ENCODE measurements at places on chromosomes 13 and 19. TPM values are rescaled to one million over a fixed set of nuclear protein-coding genes. Genes with fewer than 3 reads are reported as not detected.

GRCh38 chr13:90793261-90793820, 554.1 kb upstream of the MIR17HG start:
- H3K4me3 ChIP-seq = no peak overlapping the region
- peak; percentile 81 for DNase-seq
- no peaks in the 10 kb centered on the region for H3K36me3 ChIP-seq
- H3K27me3 ChIP-seq = no peaks in the 10 kb centered on the region
- H3K4me1 ChIP-seq = no peaks in the 10 kb centered on the region

DNA sequence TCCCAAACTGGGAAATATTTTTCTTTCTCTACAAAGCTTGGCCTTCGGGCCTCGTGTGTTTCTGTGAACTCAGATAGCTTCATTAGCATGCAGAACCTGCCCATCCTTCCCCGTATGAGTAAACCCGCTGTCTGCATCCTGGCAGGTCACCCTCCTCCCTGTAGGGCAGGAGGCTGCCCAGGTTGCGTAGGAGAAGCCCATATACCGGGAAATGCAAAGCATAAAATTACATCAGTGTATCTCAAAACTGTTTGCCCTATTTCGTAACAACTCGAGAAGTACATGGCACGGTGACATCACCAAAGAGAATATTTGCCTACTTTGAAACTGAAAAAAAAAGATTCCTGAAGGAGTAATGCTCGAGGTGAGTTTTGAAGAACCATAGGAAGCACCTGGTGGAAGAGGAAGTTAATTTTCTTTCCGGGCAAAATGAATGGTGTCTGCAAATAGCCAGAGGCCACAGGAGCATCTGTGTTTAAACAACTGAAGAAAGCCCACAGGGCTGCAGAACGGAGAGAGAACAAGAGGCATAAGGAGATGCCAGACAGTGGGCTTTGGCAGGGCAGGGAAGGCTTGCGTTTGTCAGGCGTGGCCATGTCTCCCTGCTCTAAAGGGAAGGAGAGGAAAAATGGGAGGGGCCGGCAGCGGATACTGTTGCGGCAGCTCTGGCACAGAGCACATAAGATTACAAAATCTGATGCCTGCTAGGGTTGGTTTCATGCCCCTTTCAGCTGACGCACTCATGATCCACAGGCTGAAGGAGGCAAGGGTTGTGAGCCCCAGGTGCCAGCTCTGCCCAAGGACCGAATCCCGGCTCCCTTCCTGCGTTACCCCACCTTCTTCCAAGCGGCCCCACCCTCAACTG, 81.4 kb downstream of the IRS2 start:
- peaks cover 3% of the 10 kb centered on the region for H3K4me1 ChIP-seq
- no peaks in the 10 kb centered on the region for H3K27me3 ChIP-seq
- no peak overlapping the region for H3K27ac ChIP-seq
- no peak for DNase-seq
- H3K4me3 ChIP-seq = no peak overlapping the region
- no peaks in the 10 kb centered on the region for H3K36me3 ChIP-seq

GRCh38 chr19:18157465-18158063, 4.6 kb downstream of the PIK3R2 start:
- H3K27ac ChIP-seq = no peak overlapping the region
- no peak overlapping the region for H3K4me3 ChIP-seq
- no peaks in the 10 kb centered on the region for H3K27me3 ChIP-seq
- peaks cover 25% of the 10 kb centered on the region for H3K4me1 ChIP-seq
- H3K36me3 ChIP-seq = peaks cover 2% of the 10 kb centered on the region
- DNase-seq = no peak

- H3K36me3 ChIP-seq = peaks cover 3% of the 10 kb centered on the region
- no peaks in the 10 kb centered on the region for H3K27me3 ChIP-seq
- H3K4me3 ChIP-seq = peak overlapping the region; percentile 56
These were observed 11.5 kb upstream of the CAPNS1 start for GRCh38 chr19:36128392-36128736.

GRCh38 chr19:41311613-41312012, 1.6 kb downstream of the CCDC97 start:
- peaks cover 22% of the 10 kb centered on the region for H3K4me1 ChIP-seq
- no peak overlapping the region for H3K4me3 ChIP-seq
- no peak overlapping the region for H3K27ac ChIP-seq
- no peaks in the 10 kb centered on the region for H3K27me3 ChIP-seq
- peaks cover 21% of the 10 kb centered on the region for H3K36me3 ChIP-seq

DNA sequence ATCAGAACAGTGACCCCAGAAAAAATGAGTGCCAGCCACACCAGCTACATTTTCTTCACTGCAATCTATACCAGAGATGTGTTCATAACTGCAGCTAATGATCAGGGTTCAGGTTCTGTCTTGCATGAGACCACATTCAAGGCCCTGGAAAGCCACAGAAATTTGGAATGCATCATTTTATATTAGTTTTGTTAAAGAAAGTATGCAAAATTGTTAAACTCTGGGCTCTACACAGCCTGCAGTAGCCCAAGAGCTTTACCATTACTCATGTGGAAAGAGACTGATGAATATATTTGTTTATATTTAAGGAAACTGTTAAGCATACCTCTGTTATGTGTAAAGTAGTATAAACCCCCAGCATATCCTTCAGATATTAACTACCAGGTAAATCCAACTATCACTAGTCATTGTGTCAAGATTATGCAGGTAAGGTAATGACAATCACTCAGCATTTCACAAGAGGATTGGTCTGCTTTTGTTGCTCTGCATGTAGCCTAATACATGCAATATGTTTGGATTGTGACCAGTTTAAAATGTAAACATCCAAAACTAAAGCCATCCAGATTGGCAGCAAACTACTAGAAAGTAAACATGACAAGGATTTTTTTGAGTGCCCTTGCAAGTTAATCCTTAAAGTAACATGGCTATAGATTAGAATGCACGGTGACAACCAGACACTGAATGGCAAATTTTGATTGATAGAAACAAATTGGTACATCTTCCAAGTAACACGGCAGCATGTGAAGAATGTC, 429.1 kb upstream of the ARGLU1 start:
- H3K4me3 ChIP-seq = no peak overlapping the region
- no peaks in the 10 kb centered on the region for H3K36me3 ChIP-seq
- no peak overlapping the region for H3K27ac ChIP-seq
- peak; percentile 13 for DNase-seq
- H3K4me1 ChIP-seq = no peaks in the 10 kb centered on the region
- H3K27me3 ChIP-seq = no peaks in the 10 kb centered on the region

DNA sequence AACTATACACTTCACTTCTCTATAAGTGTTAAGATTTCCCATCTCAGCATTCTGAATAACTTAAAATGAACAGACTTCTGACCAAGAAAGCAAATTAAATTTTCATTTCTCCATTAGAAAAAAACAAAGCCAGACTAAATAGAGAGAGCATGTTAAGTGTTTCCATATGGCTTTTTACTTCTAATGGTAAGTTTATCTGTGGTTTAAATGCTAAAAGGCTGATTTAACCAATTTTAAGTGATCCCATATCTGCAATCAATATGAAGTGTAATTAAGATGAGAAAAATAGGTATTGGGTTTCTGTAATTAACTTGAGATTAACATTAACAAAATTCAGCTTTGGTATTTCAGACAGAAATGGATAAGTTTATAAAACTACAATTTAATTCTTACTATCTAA, 107.8 kb downstream of the ELF1 start:
- no peak overlapping the region for H3K4me3 ChIP-seq
- H3K36me3 ChIP-seq = no peaks in the 10 kb centered on the region
- no peaks in the 10 kb centered on the region for H3K27me3 ChIP-seq
- H3K27ac ChIP-seq = no peak overlapping the region

DNA sequence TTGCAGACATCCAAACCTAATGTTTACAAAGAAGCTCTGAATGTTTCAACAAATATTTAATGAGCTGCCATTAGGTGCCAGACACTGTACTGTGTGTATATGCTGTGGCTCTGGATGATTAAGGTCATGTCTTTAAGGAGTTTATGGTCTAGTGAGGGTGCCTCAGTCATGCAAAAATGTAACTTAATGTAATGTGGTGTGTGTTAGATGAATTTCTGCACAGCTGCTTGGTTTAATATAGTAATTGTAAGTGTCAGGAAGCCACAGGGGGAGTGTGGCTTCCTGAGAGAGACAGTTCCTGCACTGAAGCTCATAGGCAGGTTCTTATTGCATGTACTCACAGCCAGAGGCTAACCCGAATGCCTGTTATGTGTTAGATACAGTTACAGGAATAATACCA, 43.3 kb downstream of the SPATA13 start:
- H3K4me1 ChIP-seq = peaks cover 12% of the 10 kb centered on the region
- H3K27me3 ChIP-seq = no peaks in the 10 kb centered on the region
- H3K36me3 ChIP-seq = no peaks in the 10 kb centered on the region
- H3K27ac ChIP-seq = no peak overlapping the region
- H3K4me3 ChIP-seq = no peak overlapping the region
- DNase-seq = no peak

DNA sequence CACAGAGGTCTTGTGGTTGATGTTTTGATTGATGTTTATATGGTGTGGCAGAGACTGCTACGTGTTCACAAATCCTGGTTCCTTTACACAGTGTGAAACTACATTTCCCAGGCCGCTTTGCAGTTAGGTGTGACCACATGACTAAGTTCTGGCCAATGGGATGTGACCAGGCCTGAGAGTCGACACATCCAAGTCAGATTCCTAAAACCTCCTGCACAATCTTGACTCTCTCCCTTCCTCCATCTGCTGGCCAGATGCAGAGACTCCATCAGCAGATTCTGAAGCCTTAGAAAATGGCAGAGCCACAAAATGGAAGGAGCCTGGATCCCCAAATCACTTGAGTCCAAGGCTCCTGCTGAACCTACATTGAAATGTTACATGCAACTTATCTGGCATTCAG, 12.6 kb downstream of the CD37 start:
- no peaks in the 10 kb centered on the region for H3K4me1 ChIP-seq
- H3K27ac ChIP-seq = no peak overlapping the region
- DNase-seq = peak; percentile 57
- H3K36me3 ChIP-seq = peaks cover 44% of the 10 kb centered on the region

DNA sequence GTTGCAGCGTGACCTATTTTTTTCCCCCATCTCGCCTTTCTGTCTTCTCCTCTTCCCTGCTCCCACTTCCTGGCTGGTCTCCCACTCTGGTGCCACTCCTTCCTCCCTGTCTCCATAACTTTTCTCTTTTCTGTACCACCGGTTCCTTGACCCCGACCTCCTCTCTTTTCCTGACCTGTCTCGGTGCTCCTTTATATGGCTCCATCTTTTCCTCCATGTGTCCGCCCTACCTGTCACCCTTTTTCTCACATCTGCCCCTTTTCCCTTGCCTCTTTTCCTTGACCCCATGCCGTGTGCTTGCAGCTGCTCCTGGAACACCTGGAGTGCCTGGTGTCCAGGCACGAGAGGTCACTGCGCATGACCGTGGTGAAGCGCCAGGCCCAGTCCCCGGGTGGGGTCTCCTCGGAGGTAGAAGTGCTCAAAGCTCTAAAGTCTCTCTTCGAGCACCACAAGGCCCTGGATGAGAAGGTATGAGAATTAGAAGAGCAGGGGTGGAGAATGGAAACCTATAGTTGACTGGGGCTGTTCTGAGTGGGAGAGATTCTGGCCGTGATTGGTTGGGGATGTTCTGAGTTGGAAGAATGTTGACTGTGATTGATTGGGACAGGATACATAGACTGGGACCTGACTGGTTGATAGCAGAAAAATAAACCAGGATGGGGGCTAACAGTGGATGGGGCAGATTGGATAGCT, 9.3 kb downstream of the PPFIA3 start:
- H3K4me3 ChIP-seq = no peak overlapping the region
- H3K27me3 ChIP-seq = peaks cover 2% of the 10 kb centered on the region
- H3K4me1 ChIP-seq = peaks cover 4% of the 10 kb centered on the region

- no peak overlapping the region for H3K27ac ChIP-seq
- DNase-seq = no peak
- H3K4me3 ChIP-seq = no peak overlapping the region
- H3K27me3 ChIP-seq = no peaks in the 10 kb centered on the region
These were observed 1151.5 kb upstream of the SPRY2 start for GRCh38 chr13:81492449-81492848.

- no peak for DNase-seq
- no peak overlapping the region for H3K4me3 ChIP-seq
- peaks cover 3% of the 10 kb centered on the region for H3K36me3 ChIP-seq
- H3K4me1 ChIP-seq = no peaks in the 10 kb centered on the region
- H3K27ac ChIP-seq = no peak overlapping the region
- peaks cover 5% of the 10 kb centered on the region for H3K27me3 ChIP-seq
These were observed 14.0 kb downstream of the NKPD1 start for GRCh38 chr19:45146741-45147205.

DNA sequence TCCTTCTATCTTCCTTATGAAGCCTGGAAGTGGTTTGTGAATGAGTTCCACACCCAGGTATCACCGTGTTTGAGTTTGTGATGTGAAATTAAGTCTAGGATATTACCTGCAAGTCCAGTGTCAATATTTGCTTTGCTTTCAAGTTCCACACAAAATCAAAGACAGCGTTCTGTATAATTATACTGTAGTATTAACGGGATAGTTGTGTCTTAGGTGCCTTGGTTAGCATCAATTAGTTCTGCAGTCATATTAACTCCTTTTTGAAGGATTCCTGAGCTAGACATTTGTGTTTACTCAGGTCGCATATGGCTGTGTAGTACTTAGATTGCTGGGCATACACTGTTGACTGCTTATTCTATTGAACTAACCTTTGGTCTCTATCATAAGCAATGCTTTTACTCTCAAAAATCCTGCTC, 54.4 kb downstream of the ERCC5 start:
- H3K27ac ChIP-seq = no peak overlapping the region
- H3K27me3 ChIP-seq = no peaks in the 10 kb centered on the region
- H3K4me1 ChIP-seq = no peaks in the 10 kb centered on the region
- no peaks in the 10 kb centered on the region for H3K36me3 ChIP-seq
- no peak overlapping the region for H3K4me3 ChIP-seq

DNA sequence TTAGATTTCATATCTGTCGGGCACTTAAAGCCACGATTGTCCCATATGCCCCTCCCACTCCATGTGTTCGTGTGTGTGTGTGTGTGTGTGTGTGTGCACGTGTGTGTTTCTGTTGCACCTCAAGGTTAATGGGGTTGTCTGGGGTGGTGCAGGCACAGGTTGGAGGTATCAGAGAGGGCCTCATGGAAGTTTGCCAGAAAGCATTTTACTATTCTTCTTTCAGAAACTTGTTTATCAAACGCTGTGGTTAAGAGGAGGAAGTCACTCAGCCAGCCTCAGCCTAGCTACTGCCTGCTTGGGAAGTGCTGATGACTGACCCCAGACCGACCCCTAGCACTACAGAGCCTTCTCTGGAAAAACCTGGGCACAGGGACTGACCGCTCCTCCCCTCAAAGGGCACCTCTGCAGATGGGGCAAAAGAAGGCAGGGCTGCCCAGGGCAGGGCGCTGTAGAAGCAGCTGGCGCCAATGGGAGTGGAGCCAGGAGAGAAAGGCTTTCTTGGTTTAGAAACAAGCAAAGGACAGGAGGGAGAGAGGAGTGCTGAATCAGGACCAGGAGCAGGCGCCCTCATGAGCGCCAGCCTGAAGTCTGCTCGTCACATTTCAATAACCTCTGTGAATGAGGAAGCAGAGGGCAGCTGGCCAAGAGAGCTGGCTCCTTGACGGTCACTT, 3.9 kb downstream of the SIAH3 start:
- no peaks in the 10 kb centered on the region for H3K36me3 ChIP-seq
- H3K27ac ChIP-seq = no peak overlapping the region
- peaks cover 40% of the 10 kb centered on the region for H3K27me3 ChIP-seq
- no peak overlapping the region for H3K4me3 ChIP-seq

The PSPC1 gene
- 43.6 TPM for total RNA-seq

The RFPL4AL1 gene
- total RNA-seq = not detected

The C13orf46 gene
- total RNA-seq = 3.0 TPM

The ATP13A1 gene
- total RNA-seq = 65.2 TPM

The ZNF582 gene
- 3.6 TPM for total RNA-seq

The TIMM44 gene
- total RNA-seq = 71.1 TPM

The PNMA8B gene
- 1.9 TPM for total RNA-seq

Measured in astrocyte (in vitro differentiated cells and primary cell).